ENCODE measurements at places on chromosomes 3 and 15.

DNA sequence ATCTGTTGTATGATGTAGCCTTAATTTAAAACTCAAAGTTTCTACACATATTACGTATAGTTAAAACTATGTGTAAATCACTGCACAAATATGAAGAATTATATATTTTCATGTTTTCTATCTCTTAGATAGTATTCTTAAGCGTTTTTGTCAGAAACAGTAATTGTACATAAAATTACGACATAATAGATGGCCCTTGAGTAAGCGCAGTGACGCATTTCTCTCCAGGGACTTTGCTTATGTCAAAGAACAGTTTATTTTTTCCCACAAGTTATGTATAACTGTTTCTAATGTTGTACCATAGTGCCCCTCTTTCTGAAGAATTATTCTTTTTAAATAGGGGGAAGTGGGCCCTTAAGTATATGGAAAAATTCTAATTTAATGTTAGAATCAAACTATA, 934.0 kb downstream of the VGLL3 start:
- no peak for DNase-seq

DNA sequence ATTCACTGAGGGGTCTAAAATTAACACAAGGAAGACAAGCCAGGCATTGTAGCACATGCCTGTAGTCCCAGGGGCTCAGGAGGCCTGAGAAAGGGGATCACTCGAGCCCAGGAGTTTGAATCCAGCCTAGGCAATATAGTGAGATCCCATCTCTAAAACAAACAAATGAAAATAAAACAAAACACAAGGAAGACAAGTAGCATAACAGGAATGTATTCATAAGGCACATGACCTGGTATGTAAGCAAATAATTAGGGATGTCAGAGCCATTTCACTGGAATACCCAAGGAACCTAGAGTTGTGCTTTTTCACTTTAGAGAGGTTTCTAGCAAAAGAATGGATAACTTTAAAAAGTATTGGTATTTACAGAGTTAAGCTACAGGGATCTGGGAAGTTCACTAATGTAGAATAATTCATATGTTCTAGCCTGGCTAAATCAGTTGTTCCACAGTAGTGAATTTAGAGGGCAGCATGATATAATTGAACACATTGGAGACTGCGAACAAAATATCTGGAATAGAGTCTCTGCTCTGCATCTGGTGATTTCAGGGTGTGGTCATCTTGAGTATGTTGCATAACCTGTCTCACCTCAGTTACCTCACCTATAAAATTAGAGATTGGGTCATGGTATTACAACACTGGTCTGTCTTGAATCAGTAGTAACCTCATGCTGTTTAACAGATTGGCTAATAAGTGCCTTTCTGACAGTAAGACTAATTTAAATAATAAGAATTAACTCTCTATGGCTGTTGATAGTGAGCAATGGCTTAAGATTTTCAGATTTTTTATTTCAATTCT, 9.3 kb downstream of the GRAMD1C start:
- no peak for DNase-seq

DNA sequence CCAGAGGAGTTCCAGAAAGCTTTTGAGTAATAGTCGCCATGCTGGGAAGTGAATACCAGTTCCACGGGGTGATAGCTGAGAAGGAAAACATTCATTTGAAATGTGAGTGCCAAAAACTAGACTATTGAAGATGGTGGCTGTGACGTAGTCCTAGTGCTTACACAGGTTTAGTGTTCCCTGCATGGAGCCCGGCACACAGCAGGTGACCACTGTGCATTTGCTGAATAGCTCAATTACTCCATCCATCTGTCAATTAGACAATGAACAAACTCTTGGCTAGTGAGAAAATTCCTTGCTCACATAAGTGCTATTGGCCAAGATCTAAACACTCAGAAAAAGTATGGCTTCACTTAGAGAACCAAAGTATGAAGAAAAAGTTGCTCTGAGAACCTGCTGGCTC, 448.1 kb upstream of the WNT5A start:
- no peak for DNase-seq

DNA sequence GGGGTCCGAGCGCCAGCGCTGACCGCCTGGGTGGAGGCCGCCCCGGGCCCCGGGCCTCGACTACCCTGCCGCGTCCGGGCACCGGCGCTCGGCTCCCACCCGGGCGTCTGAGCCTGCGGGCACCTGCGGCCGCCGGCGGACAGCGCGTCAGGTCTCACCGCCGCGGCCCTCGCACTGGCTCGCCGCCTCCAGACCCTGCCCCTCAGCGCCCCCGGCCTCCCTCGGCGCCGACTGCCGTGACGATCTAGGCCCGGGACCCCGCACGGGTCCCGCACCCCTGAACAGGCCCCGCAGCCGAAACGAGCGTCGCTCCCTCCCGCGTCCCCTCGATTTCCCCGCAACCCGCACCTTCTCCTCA, 297 bp downstream of the PRC1 start:
- no peak for DNase-seq

- no peak for DNase-seq
Measured at GRCh38 chr3:35322070-35322469, 317.3 kb upstream of the ARPP21 start.

DNA sequence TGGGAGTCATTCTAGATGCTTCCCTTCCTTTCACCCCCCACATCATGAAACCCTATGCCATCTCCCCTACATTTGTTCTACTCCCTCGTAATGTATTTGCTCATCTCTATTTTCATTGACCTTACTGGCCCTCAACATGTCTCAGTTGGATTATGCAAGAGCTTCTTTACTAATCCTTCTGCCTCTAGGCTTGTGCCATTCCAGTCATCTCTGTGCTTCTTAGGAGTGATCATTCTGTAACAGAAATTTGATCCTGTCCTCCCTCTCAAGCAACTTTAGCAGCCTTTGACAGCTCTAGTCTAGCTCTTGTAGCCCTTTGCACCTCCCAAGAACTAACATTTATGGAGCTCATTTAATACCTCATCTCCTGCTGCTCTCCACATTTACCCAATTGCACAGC, 64.7 kb downstream of the ISL2 start:
- DNase-seq: no peak

DNA sequence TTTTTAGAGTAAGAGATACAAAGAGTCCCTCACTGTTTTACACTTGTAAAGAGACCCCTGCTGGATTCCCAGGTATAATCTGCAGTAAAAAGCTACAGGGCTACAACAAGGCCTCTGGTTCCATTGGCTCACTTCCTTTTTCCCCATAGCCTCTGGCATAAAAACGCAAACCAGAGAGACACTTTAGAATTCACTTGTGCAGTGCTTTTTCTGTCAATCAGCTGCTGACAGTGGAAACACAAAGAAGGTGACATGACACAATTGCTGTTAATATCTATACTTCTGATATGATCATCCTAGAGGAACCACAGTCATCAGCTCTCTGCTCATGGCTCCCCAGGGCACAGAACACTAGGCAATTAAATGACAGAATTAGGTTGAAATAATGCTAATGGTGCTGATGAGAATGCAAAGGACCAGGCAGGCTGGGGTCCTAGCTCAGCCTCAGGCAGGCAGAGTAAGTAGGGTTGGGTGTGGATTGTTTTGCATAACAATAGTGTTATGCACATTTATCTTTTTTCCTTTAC, 667.9 kb upstream of the CFAP20DC start:
- DNase-seq: no peak

GRCh38 chr15:66454143-66454542, 43.4 kb downstream of the SNAPC5 start:
- DNase-seq: no peak

GRCh38 chr15:59398220-59398619, 25.5 kb upstream of the MYO1E start:
- DNase-seq: no peak

- no peak for DNase-seq
Measured at GRCh38 chr3:77079988-77080610, 40.2 kb downstream of the ROBO2 start.

DNA sequence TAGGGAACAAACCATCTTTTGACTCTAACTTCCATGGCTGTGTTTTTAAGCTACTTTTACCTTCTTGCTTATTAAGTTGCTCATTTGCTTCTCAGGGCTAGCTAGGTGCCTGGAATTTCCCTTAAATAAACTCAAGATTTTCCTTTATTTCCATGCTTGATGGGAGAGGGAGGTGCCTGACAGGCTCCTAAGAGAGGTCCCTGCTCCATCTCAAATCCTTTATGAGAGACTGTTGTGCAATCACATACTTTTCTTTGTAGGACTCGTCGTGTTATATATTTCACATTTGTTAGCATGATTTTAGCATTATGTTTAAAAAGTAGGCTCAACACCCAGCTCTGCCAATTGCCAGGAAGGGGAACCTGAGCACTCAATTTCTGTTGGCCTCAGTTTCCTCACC, 95.7 kb downstream of the SAMMSON start:
- DNase-seq: no peak

DNA sequence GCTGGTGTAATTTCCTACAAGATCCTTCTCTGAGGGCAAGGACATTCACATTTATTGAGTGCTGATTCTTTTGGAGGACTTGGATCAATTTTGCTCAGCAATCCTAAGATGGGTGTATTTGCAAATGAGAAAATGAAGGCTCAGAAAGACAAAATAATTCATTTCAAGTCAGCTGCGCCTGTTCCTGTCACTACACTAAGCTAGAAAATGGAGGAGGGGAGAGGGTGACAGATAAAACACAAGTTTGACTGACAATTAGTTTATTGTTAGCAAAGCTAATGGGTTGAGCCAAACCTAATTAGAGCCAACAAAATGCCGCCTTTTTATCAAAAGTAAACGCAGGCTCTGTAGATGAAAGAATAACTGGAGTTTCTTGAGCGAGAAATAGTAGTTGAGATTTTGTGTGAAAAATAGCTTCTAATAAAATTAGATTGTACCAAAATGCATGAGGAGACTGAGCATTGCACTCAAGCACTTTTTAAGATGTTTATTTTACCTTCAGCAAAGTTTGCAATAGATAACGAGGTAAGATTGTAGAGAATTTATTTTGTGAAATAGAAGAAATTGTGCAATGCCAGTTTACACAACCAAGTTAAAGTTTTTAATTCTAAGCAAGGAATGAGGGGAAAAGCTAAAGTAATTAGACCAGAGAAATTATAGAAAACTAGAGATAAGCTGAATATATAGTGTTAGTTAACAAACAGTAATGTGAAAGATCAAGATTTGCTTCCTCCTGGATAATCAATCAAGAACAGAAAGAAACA, 39.6 kb upstream of the SECISBP2L start:
- DNase-seq: no peak

DNA sequence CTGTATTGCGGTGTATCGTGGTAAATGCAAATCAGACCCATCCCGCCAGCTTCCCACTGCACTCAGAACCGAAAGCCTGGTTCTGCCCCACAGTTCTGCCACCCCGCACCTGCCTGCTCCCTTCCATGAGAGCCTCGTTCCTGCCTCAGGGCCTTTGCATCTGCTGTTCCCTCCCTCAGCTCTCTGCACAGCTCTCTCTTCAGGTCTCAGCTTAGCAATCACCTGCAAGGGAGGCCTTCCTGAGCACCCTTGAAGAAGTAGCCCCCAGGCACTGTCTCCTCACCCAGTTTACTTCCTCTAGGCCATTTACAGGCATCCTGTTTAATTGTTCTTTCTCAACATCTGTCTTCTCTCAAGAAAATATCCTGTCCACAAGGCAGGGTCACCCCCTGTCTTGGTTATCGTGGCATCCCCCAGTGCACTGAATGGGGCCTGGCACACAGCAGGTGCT, 13.3 kb upstream of the IQSEC1 start:
- no peak for DNase-seq

DNA sequence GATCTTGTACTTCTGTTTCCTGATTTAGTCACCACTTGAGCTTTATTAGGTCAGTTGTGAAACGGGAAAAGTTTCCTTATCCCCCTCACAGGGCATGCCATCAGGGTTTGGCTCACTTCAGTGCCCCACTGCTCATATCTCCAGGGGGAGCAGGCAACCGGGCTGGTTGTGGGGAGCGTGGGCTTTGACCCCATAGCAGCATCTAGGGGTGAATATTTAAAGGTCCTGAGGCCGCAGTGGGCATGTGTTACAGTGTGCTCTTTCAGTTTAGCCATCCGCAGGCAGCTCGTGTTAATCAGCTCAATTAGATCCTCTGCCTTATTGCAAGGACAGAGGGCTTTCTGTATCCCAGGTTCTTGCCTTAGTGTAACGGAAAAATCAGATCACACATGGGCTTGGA, 71.9 kb downstream of the MRPL46 start:
- DNase-seq: no peak

- DNase-seq: no peak
Measured at GRCh38 chr3:72141264-72141663, 356.3 kb upstream of the PROK2 start.

Measured in SW480 (cell line).